Fibroblast of the aortic adventitia (primary cell): ENCODE measurements at places on chromosomes 13 and 19. TPM values are rescaled to one million over a fixed set of nuclear protein-coding genes. Genes with fewer than 3 reads are reported as not detected.

The POU2F2 gene
- total RNA-seq = 0.08 and 0.18 TPM in 2 replicates

The C13orf42 gene
- not detected in 2 replicates for total RNA-seq

The TDRD12 gene
- 0.36 TPM in 1 of 2 replicates, not detected in the other for total RNA-seq

The TFDP1 gene
- 45.6 and 102 TPM in 2 replicates for total RNA-seq

The CATSPERD gene
- not detected in 2 replicates for total RNA-seq

The TBXA2R gene
- 0.49 and 5.0 TPM in 2 replicates for total RNA-seq

The THSD1 gene
- 4.8 and 6.0 TPM in 2 replicates for total RNA-seq

The CEACAM5 gene
- not detected in 2 replicates for total RNA-seq

The VPS36 gene
- 39.1 and 62.5 TPM in 2 replicates for total RNA-seq

The PDE4A gene
- 1.8 and 7.0 TPM in 2 replicates for total RNA-seq

The TIMM50 gene
- total RNA-seq = 46.1 and 49.5 TPM in 2 replicates

The RGCC gene
- 1.1 and 1.6 TPM in 2 replicates for total RNA-seq

The KCNK6 gene
- 3.6 and 3.7 TPM in 2 replicates for total RNA-seq

The NPAS1 gene
- 0.49 and 2.1 TPM in 2 replicates for total RNA-seq

The NOTCH3 gene
- total RNA-seq = 39.4 and 44.4 TPM in 2 replicates

The RAVER1 gene
- total RNA-seq = 6.5 and 12.0 TPM in 2 replicates

The TUBA3C gene
- not detected in 2 replicates for total RNA-seq

The EPS8L1 gene
- 0.63 and 1.5 TPM in 2 replicates for total RNA-seq

The C5AR1 gene
- 0.09 TPM in 1 of 2 replicates, not detected in the other for total RNA-seq

The TSSK6 gene
- 1.9 and 4.3 TPM in 2 replicates for total RNA-seq

The PINLYP gene
- 6.4 and 7.4 TPM in 2 replicates for total RNA-seq

The ANKRD24 gene
- 0.99 and 5.1 TPM in 2 replicates for total RNA-seq

The PAF1 gene
- 36.1 and 45.4 TPM in 2 replicates for total RNA-seq

The TINCR gene
- total RNA-seq = 0.08 TPM in 1 of 2 replicates, not detected in the other

The HSH2D gene
- not detected in 2 replicates for total RNA-seq

The RDH8 gene
- not detected in 2 replicates for total RNA-seq

The BCAM gene
- total RNA-seq = 5.9 and 24.2 TPM in 2 replicates

The ZNF579 gene
- total RNA-seq = 4.4 and 7.9 TPM in 2 replicates

The ZNF17 gene
- total RNA-seq = 11.7 and 11.9 TPM in 2 replicates

The EMC10 gene
- total RNA-seq = 22.8 and 35.2 TPM in 2 replicates

The CFD gene
- total RNA-seq = 25.8 and 161 TPM in 2 replicates

The UPK1A gene
- total RNA-seq = not detected in 2 replicates

The RUBCNL gene
- total RNA-seq = 0.16 and 4.6 TPM in 2 replicates

The FFAR3 gene
- not detected in 2 replicates for total RNA-seq

The SELENOV gene
- total RNA-seq = not detected in 2 replicates
